ENCODE measurements at places on chromosomes 3 and 15. TPM values are rescaled to one million over a fixed set of nuclear protein-coding genes. Genes with fewer than 3 reads are reported as not detected.

Gene LRRN1
- 18.2 TPM for total RNA-seq

Gene DCUN1D1
- total RNA-seq = 60.4 TPM

Gene GREM1
- 8.7 TPM for total RNA-seq

Gene ROPN1
- not detected for total RNA-seq

DNA sequence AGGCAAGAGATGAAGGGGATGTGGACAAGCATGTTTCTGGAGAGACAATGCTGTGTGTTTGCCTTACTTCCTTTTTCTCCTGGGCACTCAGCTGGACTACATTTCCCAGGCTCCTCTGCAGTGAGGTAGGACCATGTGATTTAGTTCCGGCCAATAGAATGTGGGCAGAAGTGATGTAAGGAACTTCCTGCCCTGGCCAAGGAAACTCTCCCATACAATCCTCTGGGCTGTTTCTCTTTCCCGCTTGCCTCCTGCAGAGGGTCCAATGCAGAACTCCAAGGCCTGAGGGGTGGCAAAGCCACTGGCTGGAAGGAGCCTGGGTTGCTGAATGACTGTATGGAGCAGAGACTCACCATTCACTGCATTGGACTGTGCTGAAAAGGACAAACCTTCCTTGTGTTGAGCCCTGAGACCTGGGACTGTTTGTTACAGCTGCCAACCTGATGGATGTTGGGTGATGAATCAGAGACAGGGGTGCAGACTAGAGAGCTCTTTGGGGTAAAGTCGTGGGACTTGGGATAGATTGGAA is 82.7 kb upstream of the SLC6A6 start:
- DNase-seq = no peak

DNA sequence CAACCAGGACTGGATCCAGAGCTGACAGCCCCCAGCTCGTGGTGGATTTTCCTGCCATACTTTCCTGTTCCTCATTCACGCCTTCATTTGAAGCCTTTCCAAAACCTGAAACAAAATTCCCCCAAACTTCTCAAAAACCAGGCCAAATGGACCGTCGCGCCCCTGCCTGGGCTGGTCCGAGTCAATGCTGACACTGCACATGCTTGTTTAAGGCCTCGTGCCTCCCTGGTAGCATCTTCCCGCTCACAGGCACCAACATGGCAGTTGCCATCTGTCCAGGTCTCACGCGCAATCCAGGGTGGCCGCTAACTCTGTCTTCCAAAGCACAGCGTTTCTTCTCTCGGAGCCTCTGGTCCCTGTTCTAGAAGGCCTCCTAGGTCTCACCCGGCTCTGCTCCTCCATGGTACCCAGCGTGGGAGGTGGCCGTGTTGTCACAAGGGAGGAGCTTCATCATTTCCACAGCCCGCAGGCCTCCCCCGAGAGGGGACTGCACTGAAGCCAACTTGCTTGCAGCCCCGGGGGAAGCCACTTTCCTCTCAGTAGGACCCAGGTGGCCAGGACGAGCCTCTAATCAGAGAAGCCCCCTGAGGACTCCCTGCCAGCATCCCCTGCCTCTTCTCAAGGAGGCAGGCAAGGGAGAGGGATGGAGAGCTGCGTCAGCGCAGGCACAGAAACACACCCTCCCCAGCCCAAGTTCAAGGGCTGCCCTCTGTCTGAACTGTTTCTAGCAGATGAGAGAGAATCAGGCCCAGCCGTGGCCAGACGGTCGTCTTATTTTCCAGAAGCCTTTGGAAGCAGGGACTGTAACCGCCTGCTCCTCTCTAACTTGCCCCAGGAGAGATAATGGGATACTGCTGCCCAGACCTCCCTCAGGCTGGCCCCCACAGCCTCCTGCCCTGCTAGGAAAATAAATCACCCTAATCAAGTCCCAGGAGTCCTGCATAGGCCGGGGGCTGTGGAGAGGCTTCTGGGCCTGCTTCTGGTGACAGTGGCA is 152.8 kb upstream of the TLE3 start:
- DNase-seq = no peak

DNA sequence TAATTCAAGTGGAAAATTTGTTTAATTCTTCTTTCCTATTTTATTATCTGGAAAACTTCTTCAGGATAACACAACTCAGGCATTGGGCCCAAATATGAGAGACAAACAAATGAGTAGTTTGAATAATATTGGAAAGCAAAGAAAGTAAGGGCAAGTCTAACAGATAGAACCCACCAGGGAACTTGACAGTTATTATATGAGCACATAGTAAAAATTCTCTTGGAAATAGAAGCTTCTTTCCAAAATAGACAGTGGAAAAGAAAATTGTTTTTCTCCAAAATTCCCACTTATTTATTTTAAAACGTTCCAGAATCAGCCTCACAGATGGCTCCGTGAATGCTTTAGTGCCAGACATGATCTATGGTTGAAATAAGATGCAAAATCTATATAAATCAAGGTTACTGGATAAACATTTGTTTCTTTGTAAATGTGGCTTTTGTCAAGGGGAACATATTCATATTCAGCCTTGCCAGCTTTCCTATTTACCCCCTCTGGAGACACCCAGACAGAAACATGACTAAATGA is 23.9 kb downstream of the LDHAL6B start:
- DNase-seq = no peak

DNA sequence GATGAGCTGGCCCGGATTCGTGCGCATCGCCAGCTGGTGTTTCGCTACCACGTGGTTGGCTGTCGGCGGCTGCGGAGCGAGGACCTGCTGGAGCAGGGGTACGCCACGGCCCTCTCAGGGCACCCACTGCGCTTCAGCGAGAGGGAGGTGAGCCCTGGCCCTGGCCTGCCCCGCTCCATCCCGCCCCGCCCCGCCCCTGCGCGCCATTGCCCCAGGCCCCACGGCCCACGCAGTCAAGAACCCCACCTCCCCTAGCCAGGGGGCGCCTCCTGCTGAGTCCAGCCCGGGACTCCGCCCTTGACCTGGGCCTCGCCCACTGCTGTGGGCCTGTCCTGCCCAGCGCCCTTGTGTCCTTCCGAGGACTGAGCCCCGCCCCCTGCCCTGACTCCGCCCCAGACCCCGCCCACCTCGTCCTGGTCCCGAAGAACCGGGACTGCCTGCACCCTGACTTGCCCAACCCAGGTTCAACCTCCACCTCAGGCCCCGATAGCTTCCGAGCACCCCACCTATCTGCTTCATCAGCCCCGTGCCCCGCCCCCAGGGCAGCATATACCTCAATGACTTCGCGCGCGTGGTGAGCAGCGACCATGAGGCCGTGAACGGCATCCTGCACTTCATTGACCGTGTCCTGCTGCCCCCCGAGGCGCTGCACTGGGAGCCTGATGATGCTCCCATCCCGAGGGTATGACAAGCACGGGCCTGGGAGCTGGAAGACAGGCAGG is 14.8 kb downstream of the NT5DC2 start:
- no peak for DNase-seq

DNA sequence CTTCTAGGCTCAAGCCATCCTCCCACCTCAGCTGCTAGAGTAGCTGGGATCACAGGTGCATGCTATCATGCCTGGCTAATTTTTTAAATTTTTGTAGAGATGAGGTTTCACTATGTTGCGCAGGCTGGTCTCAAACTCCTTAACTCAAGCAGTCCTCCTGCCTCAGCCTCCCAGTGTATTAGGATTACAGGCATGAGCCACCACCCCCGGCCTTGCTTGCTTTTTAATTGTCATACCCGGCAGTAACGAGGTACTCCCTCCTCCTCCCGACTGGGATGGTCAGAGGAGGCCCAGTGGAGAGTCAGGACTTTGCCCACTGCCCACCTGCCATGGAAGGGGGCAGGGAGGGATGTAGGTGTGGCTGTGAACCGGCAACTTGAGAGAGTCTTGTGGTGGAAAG is 4.5 kb downstream of the NOX5 start:
- no peak for DNase-seq

GRCh38 chr3:132556508-132557159 is 40.4 kb upstream of the ACKR4 start:
- no peak for DNase-seq

DNA sequence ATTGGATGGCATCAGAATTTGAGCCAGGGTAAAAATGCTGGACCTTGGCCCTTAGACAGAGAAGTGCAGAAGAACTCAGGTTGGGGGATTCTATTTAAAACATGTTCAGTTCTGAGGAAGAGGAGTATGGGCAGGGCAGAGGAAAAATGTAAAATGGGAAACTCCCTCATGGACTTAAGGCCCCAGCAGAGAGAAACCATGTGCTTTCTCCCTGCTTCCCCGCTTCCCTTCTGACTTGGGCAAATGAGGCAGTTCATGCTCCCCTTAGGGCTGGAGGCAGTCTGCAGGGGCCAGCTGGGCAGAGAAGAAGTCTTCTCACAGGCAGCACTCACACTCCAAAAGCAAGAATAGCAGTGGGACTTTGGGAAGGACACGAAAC is 9.9 kb upstream of the NUDT16 start:
- DNase-seq = no peak

GRCh38 chr3:151964743-151965142 is 91.3 kb downstream of the SUCNR1 start:
- DNase-seq = no peak

DNA sequence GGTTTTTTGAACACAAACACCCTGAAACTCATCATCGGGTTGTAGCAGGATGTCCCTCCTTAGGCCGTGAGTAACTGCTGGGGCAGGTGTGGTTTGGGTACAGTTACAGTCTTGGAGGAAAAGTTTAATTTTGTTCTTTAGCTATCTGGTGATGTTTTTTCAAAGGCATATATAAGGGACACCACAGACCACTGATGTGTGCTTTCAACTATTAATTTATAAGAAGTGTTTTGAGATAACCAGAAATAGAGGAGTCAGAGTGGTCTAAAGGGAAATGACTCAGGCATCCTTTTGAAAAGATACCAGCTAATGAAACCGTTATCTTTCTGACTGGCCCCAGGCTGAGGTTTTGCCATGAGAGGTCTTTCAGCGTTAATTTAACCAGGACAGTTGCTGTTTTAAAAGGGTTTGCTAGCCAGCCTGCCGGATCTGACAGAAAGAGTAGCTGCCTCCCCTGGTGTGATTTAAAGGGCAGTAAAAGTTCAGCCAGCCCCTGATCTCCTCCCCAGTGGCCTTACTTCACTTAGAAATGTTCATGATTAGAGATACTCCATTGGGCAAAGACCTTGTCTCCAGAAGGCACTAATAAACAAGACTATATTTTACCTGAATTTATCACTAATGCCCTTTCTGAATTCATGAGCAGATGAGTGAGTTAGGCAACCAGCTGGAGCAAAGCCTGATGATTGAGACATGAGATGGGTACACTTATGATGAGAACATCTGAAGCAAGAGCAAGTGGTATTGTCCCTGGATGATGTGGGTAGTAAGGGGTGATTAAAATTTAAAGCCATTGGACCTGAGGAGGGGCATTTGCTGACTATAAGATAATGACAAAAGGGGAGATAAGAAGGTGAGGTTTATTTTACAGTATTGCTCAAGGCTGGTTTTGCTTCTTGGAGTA is 482.5 kb upstream of the TBL1XR1 start:
- no peak for DNase-seq

- no peak for DNase-seq
Observed at GRCh38 chr3:197174927-197175326, 123.5 kb downstream of the DLG1 start.

DNA sequence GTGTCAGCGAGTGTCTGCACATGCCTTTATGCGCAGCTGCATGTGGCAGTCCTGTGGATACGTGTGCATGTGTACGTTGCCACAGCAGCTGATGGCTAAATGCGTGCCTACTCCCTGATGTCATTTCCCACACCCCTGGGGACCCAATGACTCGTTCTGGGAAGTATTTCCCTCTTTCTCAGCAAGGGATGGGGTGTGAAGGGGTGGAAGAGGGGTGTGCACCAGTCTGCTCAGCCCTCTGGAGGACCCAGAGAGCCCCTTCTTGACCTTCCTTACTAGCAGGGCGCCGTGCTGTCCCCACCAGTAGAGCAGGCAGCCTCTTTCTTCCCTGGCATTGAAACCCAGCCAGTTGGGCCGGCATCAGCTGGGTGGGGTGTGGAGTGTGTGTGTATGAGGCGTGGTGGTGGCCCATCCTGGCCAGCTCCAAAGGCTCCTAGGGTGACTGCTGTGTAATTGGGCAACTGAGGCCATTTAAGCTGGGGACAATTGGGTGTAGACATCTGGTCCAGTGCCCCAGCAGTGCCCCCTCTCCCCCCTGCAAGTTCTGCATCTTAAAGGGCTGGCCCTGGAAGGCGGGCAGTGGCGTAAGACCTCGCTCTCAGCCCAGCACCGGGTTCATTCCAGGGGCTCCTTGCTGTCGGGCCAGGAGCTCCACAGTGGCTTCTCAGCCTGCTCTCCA is 19.2 kb downstream of the SNX33 start:
- DNase-seq = no peak

- no peak for DNase-seq
Observed at GRCh38 chr3:10988991-10989484, 3.5 kb upstream of the SLC6A1 start.

GRCh38 chr3:156802821-156803606 is 23.1 kb upstream of the LEKR1 start:
- no peak for DNase-seq

DNA sequence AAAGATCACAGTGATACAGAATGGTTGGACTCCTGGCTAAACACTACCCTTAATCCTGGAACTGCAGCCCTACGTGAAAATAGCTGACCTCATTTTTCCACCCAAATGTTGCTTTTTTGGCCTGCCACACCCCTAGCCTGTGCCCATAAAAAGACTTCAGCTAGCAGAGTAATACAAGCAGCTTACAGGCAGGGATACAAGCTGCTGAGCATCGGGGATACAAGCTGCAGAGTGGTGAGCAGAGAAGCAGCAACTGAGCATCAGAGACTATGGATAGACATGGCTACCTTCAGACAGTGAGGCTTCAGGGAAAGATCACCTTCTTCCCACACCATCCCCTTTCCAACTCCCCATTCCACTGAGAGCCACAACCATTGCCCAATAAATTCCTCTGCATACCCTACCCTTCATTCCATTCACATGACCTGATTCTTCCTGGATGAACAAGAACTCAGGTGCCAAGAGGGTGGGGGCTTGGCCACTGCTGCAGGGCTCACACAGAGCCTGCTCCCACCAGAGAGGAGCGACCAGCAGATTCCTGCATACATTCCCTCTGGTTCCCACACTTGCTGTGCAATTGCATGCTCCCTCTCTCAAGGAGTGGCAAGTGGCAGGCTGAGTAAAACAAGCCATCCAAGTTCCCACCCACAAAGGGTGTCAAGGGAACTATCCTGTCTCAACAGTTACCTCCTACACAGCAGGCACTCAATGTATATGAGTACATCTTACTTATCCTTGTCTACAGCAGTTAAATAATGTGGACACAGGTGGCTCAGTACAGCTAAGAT is 217.5 kb downstream of the ALCAM start:
- DNase-seq = no peak

DNA sequence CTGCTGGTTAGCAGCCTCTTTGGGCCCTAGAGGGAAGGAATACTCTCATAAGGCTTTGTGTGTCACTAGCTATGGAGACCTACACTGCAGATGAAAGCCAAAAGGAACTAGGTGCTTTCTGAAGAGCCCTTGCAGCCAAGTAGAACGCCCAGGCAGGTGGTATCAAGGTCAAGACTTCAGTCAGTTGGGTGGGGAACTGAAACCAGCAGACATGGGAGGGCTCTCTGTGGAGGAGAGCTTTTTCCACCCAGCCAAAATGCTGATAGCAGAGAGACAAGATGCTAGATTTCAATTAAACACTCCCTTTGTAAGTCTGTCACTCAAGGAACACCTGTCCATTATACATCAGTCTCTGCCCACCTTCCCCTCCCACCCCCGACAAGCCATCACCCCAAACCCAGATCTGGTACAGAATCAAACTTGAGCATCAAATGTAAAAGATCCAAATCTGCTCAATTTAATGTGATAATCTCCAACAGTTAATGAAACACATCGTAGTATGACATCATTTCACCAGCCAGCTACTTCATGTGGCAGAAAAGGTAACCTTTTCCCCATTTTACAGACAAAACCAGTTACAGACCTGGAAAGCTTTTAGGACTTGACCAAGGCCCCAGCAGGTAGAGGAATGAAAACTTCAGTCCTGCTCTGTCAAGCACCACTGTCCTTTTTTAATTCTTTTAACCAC is 14.6 kb downstream of the MRPS25 start:
- no peak for DNase-seq

All from urinary bladder (tissue), 4 donors.